ENCODE measurements at places on chromosomes 1 and 21.

- DNase-seq, result no peak
Observed at GRCh38 chr1:235275223-235275622, 52.8 kb downstream of the ARID4B start.

- DNase-seq, result no peak
Observed at GRCh38 chr1:8941906-8942305, 3.8 kb upstream of the CA6 start.

DNA sequence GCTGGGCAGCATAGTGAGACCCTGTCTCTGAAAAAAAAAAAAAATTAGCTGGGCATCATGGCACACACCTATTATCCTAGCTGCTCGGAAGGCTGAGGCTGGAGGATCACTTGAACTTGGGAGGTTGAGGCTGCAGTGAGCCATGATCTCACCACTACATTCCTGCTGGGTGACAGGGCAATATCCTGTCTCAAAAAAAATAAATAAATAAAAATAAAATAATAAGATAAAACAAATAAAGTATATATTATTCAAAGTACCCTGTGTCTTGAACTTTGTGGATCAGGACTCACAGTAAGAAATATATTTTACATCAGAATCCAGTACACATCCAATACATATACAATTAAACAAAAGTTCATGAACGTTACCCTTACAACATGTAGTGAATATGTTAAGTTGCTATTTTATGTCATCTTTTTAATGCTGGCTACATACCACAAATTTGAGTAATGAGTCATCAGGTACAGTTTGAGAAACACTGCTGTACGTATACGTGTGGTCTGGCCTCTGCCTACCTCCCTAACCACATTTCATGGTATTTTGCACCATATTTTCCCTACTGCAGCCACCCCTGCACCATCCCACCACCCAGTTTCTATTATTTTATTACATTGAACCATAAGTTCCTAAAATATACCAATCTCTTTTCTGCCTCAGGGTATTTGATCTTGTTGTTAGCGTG is 4.4 kb downstream of the NME7 start:
- no peak for DNase-seq

GRCh38 chr1:93331412-93331811 is 14.3 kb upstream of the DR1 start:
- no peak for DNase-seq

GRCh38 chr1:219505886-219506285 is 107.0 kb downstream of the ZC3H11B start:
- no peak for DNase-seq

- no peak for DNase-seq
Observed at GRCh38 chr1:231199868-231200267, 38.0 kb downstream of the TRIM67 start.

- no peak for DNase-seq
Observed at GRCh38 chr1:10632691-10633090, 157.9 kb downstream of the PEX14 start.

GRCh38 chr1:89589515-89589914 is 43.4 kb upstream of the LRRC8C start:
- no peak for DNase-seq

All from stimulated activated CD4-positive, alpha-beta T cell treated with anti-CD3 and anti-CD28 coated beads, Interleukin-1b, Interleukin-23, amount 100 ng/mL, for 1 hour (primary cell).